Activated CD8-positive, alpha-beta memory T cell treated with anti-CD3 and anti-CD28 coated beads, Interleukin-2, amount 10 ng/mL, durations not matched to agents 7 days and 5 days (primary cell): ENCODE measurements at places on chromosomes 5 and 9. TPM values are rescaled to one million over a fixed set of nuclear protein-coding genes. Genes with fewer than 3 reads are reported as not detected.

GRCh38 chr9:14198841-14199455 is 115.0 kb downstream of the NFIB start:
- H3K36me3 ChIP-seq: no peaks in the 10 kb centered on the region
- no peak overlapping the region for H3K4me3 ChIP-seq
- H3K27ac ChIP-seq: no peak overlapping the region
- DNase-seq: no peak
- H3K27me3 ChIP-seq: no peaks in the 10 kb centered on the region

GRCh38 chr9:107983762-107984161 is 494.2 kb upstream of the KLF4 start:
- no peak overlapping the region for H3K27ac ChIP-seq
- no peak overlapping the region for H3K4me3 ChIP-seq
- H3K36me3 ChIP-seq: no peaks in the 10 kb centered on the region
- H3K4me1 ChIP-seq: no peaks in the 10 kb centered on the region

- no peaks in the 10 kb centered on the region for H3K4me1 ChIP-seq
- no peak overlapping the region for H3K4me3 ChIP-seq
- DNase-seq: no peak
- no peaks in the 10 kb centered on the region for H3K36me3 ChIP-seq
Observed at GRCh38 chr9:9504869-9505268, 1107.9 kb downstream of the PTPRD start.

- H3K27me3 ChIP-seq: peaks cover 12% of the 10 kb centered on the region
- DNase-seq: no peak
- H3K4me3 ChIP-seq: no peak overlapping the region
Observed at GRCh38 chr5:42668254-42668653, 88.4 kb upstream of the CCDC152 start.

DNA sequence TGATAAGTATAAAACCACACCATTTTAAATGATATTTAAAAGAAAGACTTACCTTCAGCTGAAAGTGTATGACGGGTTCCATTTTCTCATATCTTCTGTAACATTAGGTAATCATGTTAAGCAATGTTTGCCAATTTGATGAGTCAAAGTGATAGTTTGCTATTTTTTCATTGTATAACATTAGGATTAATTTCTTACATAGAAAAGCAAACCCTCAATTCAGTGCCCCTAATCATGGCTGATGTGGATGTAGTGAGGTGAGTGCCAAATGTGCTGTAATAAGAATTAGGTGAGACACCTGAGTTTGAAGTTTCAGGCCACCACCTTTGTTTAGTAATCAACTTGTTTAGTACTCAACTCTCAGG is 68.0 kb downstream of the UNC13B start:
- peaks cover 4% of the 10 kb centered on the region for H3K27me3 ChIP-seq
- no peaks in the 10 kb centered on the region for H3K36me3 ChIP-seq
- H3K4me3 ChIP-seq: no peak overlapping the region
- DNase-seq: no peak

Gene NR5A1
- not detected for total RNA-seq

Gene GABRA1
- total RNA-seq: not detected

Gene C9orf50
- not detected for total RNA-seq
